ENCODE measurements at places on chromosomes 13 and 19.

- DNase-seq, result no peak
Measured at GRCh38 chr19:36398571-36398970, 19.6 kb upstream of the ZFP14 start.

- DNase-seq, result peak; percentile 74
Measured at GRCh38 chr19:8069096-8069973, 16.8 kb downstream of the CCL25 start.

DNA sequence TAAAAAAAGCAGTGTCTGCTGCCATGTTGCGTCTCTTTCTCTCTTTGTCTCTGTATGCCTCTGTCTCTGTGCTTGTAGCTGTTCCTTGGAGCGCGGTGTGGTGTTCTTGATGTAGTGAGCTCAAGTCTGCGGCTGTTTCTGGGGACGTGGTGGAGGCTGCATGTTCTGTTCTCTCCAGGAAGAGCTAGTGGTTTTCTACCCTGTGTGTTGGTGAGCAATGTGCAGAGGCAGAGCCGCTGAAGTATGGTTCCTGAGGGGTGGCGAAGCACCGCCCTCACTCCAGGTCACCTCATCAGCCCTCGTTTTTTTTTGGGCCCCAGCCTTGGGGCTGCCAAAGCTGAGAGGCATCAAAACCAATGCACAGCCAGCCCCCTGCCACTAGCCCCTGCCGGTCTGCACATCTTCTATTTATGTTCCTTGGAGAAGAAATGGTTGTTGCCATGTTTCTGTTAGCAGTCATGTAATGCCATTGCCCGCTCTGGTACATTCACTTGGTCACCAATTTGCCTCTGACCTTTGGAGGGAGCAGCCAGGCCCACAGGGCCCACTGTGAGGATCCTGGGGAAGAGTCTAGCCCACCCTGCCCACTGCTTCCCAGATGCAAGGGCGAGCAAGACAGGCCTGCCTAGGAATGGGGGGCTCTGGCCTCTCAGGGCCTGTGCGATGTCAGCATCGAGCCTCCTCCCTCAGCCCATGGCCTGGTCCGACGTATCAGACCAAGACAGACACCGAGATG, 7.2 kb downstream of the HNRNPL start:
- no peak for DNase-seq

DNA sequence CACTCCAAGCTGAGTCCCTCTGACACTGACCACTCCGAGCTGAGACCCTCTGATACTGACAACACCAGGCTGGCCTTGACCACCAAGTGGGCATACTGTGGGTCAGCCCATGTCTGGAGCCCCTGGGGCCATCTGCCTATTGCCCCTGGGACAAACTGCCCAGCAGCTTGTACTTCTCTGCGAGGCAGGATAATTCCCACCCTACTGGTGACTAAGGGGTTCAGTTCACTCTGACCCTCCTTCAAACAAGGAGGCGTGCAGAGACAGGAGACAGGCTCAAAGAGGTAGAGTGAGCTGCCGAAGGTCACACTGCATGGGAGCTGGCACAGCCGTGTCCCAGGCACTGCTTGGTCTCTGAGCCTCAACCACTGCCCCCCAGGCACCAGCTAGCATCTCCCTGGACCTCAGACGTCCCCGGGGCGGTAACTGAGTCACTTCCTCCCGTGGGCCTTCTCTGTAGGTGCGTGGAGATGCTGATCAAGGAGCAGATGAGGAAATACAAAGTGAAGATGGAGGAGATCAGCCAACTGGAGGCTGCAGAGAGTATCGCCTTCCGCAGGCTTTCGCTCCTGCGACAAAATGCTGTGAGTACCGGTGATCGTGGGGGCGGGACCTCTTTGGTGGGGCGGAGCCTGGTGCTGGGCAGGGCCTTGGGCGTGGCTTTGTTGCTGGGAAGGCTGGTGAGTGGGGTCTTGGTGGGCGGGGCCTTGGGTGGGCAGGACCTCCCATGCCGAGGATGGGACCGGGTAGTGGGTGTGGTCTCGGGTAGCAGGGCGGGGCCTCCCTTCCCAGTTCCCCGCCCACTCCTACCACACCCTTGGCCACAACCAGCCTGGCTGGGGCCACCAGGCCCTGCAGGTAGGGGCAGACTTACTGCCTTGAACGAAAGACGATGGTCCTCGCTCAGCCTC, 5.8 kb upstream of the USE1 start:
- peak; percentile 97 for DNase-seq

DNA sequence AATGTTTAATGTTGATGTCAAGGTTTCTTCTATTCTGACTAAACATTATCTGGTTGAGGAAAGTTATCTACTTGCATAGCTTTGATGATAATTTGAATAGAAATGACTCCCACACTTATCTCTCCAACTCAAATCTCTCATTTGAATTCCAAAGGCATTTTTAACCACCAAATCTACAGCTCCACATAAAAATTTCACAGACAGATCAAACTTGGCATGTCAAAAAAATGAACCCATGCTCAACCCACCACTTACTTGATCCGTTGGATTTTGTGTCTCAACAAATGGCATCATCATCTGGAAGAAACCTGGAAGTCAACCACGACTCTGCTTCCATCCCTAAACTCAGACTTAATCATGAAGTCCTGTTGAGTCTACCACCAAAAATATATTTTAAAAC, 1050.4 kb downstream of the EFNB2 start:
- DNase-seq, result no peak

GRCh38 chr13:59493436-59493965, 670.2 kb downstream of the DIAPH3 start:
- no peak for DNase-seq

DNA sequence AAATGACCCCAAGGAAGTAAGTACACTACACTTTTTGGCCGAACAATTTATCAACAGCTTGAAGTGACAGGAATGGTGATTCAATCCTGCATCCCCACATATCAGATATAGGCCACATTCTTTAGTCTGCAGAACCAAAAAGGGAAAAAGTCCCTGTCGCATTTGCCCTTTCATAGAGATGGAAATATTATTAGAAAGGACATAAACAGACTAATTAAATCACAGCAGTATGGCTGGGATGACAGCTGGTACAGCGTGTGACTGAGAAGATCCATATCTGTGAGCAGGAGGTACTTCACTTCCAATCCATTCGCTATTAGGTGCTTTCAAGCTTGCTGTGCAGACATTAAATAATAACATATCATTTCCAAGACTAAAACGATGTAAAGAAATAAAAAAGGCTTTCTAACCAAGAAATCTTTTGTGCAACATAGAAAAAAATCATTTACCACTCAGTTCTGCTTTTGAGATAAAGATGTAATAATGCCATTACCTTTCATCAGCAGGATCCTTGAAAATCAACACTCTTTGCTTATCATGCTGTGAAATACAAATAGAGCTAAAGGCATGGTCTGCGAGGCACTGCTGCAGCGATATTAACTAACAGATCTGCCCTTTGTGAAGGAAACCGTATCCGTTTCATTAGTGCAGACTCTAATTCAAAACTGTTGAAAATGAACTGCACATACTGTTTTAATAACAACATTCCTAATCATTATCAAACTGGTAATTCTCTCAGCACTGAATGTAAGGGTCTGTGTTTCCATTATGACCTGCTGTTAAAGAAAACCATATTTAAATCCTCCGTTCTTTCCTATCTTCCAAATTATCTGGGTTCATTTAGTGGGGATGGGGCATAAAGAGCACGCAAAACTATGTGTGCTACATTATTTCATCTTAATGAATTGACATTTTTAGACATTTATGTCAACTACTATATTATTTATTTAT, 245.6 kb downstream of the DACH1 start:
- DNase-seq, result peak; percentile 80

- peak; percentile 73 for DNase-seq
Measured at GRCh38 chr19:15101479-15102082, 5.6 kb upstream of the SYDE1 start.

DNA sequence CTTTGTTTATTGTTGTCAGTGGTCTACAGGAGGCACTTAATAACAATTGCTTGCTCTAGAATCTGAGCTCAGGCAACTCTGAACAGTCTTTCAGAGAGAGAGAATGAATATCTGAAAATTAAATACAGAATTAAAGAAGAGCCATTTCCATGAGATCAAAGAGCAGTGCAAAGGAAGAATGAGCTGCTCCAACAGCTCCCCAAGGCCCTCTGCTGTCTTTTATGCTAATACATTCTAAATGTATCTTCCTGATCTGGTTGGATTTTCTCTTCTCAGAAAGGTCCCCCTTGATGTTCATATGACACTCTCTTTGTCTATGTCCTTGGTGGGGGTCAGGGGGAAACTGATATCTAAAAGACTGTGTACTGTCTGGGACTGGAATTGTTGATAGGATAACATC, 1029.6 kb downstream of the PCDH9 start:
- DNase-seq, result no peak

DNA sequence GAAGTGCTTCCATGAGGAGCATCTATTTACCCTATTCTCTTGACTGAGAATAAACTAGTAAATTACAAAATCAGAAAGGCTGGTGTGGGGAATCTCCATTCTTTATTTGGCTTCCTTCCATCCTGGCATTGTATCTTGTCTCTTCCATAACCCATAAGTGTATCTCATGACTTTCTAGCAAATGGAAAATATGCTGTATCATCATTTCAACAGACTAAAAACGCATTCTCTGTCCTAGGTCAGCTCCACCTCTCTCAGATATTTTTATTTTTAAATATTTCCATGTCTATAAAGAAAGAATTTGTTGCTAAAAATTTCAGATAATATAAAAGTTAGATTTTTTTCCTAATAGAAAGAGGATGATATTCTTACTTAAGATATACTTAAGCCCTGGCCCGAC, 154.2 kb upstream of the MYO16 start:
- DNase-seq, result no peak

DNA sequence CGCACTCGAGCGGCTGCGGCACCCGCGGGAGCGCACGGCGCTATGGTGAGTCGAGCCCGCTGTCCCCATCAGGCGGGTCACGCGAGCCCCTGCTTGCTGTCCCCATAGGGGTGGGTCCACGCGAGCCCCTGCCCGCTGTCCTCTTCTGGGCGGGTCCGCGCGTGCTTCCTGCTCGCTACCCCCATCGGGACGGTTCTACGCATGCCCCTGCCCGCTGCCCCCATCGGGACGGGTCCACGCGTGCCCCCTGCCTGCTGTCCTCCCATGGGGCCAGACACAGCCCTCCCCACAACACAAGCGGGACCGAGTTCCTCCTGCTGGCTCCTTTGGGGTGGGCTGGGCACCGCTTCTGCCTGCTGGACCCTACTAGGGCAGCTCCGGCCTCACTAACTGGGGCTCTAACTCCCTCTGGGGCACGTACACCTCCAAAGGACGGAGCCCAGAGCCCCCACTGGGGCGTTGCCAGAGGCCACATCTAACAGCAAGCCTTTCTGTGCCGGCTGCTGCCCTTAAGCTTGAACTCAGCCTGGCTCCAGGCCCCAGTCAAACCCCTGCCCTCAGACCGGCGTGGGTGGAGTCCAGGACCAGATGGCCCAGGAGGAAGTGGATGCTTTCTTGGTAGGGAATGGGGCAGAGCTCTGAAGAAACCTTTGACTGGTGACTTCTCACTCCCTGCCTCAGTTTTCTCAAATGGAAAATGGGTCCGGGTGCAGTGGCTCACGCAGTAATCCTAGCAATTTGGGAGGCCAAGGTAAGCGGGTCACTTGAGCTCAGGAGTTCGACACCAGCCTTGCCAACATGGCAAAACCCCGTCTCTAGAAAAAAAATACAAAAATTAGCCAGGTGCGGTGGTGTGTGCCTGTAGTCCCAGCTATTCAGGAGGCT, 722 bp downstream of the COLGALT1 start:
- peak; percentile 83 for DNase-seq

- DNase-seq, result peak; percentile 85
Measured at GRCh38 chr13:101757446-101758039, 305.1 kb downstream of the ITGBL1 start.

GRCh38 chr13:55937180-55937579, 1203.5 kb upstream of the PRR20A start:
- no peak for DNase-seq

- DNase-seq, result no peak
Measured at GRCh38 chr13:38103851-38104250, 234.3 kb upstream of the TRPC4 start.

- no peak for DNase-seq
Measured at GRCh38 chr19:49486232-49486631, 1.2 kb upstream of the RPL13A start.

DNA sequence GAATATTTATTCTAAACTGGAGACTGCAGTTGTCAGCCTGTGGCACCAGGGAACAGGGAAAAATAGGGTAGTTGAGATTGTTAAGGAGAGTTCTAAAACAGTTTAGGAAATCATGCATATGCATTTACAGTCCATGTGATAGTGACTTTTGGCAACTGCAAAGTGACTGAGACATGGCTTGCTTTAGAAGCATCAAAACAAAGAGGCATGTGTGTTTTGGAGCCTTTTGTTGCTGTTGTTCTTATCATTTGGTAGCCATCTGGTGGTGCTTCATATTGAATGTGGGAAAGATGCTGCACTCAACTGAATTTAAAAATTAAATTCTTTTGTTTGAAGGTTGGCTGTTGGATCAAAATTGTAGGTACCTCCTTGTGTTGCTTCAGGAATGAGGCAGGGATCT, 10.2 kb upstream of the EBPL start:
- DNase-seq, result no peak

GRCh38 chr19:30407068-30407709, 35.0 kb downstream of the ZNF536 start:
- DNase-seq, result no peak

DNA sequence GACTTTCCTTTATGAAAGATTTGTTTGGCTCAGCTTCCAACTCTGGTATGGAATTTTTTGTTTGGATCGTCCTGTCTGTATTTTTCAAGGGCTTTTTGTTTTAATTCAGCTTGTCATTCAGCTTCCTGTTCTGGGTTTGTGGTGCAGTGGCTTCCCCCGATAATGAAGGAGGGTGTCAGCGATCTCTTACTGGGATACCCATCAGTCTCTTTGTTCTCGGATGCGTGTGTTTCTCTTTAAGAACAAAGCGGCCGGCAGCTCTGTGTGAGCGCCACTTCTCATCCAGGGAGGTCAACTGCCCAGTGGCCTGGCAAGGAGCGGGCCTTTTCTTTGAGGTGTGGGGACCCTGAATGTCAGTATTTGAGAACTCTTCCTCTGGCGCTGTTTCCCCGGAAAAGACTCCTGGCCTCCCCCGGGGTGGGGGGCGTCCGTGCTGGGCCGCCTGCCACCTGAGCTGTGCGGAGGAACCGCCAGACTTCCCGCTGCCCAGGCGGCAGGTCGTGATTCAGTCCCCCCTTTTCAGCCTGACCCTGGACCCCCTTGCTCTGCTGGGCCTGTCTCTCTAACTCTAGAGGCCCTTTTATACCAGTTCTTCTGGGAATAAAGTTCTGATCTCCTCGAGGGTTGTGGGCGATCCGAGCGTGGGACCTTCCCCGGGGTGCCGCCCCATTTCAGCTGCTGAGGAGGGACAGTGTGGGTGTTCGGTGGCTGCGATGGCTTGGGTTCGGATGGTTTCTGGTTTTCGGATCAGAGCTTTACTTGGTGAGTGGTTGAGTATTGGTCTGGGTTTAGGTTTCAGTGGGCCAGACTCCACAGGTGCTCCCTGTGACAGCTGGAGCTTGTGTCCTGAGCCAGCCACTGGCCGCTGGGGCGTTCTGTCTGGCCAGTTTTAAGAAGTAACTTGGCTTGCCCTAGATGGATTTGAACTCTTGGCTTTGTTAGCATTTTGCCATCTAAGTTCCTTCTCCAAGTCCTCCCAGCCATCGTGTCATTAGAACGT, 3.4 kb downstream of the SF3A2 start:
- DNase-seq, result no peak
